ENCODE measurements at places on chromosomes 2 and 18.

GRCh38 chr2:128315829-128316776, 2.6 kb downstream of the HS6ST1 start:
- DNase-seq: peak; percentile 57

GRCh38 chr2:13682540-13683272, 949.8 kb upstream of the LRATD1 start:
- DNase-seq: no peak

- DNase-seq: no peak
These were observed 86.2 kb downstream of the SMIM21 start for GRCh38 chr18:75341267-75341666.

DNA sequence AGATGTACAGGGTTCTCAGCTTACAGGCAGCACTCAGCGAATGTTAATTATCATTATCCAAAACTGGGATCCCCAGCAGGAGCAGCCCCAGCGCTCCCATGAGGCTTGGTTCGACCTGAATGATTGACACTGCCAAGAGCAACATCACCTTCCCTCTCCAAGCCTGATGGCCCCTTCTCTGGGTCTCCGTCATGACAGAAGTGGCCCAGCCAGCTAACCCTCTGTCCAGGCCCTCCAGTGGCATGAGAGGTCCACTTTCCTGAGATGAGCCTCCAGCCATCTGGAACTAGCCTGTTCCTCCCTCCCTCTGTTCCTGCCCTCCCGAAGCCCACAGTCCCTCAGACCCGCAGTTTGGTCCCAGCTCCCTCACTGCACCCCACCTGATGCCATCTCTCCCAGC, 97.0 kb upstream of the RAB6C start:
- no peak for DNase-seq

- DNase-seq: no peak
These were observed at the start of gene SGPP2 for GRCh38 chr2:222424276-222424728. Gene SGPP2 (plus strand): TSS chr2:222424543. CDS start chr2:222424603, 60 bp downstream.

DNA sequence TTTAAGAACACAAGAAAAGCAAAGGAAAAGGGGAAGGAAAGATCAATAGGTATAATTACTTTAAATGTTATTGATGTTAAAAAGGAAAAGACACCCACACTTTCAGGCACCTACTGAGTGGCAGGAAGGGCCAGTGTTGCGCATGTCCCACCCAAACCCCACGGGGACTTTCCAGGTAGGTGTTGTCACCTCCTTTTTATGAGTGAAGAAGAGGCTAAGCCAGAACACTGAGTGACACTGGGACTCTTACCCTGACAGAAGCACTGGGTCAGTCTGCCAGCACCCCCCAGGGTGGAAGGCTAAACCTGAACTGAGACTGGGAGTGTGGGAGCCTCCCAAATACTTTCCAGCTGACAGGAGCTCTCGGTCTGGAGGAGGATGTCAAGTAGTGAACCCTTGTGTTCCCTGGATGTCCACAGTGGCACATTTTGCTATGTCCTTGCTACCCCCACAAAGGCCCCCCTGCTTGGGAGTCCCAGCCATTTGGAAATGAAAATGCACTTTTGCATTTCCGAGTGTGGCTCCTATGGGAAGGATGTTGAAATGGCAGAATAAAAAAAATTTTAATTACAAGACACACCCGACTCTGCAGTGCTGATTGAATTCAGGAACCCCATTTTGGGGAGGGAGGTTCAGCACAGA, 90.9 kb upstream of the SMAD2 start:
- no peak for DNase-seq

- DNase-seq: no peak
These were observed 161.1 kb downstream of the GFPT1 start for GRCh38 chr2:69225933-69226332.

GRCh38 chr18:73119574-73119973, 251.8 kb upstream of the NETO1 start:
- DNase-seq: no peak

DNA sequence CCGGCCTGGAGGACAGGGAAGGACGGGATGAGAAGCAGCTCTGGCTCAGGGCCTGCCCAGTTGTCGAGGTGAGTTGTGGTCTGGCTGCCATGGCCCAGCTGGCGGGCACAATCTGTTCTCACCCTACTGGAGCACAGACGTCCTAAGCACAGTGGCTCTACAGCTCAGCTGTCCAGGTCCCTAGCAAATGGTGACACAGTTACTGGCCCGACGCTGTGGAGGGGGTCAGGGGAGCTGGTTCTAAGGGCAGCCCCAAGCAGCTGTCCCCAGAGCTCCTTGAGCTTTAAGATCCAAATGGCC, 32.9 kb downstream of the KCNK3 start:
- DNase-seq: no peak

DNA sequence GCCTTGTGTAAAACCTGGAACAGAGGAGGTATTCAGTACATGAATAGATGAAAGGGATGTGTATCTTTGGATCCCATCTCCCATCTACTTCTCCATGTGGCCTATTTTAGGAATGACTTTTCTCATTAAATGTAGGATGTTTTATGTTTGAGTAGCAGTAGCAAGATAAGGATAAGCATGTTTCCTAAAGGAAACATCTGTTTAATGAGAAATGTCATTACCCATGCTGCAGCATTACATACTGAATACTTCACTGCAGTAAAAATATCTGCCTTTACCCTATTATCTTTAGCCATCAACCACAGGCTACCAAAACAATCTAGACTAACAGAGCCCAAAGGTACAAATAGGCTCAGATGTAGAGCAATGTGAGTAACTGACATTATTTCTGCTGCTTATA, 419.2 kb upstream of the CYRIA start:
- no peak for DNase-seq

DNA sequence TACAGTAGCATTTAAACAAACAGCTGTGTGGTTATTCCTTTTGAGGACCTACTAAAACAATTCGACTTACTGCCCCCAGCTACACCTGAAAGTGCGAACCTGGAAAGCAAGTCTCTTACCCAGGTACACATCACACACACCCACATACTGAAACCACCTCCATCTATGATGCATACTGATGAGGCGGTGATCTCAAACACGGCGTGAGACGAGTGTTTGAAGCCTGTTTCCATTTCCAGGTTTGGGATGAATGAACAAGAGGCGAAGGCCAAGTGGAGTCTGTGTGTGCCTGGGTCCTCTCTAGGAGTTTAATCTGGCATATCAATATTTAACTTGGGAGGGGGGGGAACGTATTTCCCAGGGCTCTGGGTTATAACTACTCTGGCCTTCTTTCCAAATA, 1.6 kb downstream of the TMEM185B start:
- peak; percentile 19 for DNase-seq

- no peak for DNase-seq
These were observed 157.1 kb downstream of the COL6A3 start for GRCh38 chr2:237256887-237257286.

GRCh38 chr2:44242904-44243303, 32.4 kb upstream of the SLC3A1 start:
- DNase-seq: no peak

- peak; percentile 17 for DNase-seq
These were observed 1.2 kb upstream of the ALPP start for GRCh38 chr2:232377319-232377718.

DNA sequence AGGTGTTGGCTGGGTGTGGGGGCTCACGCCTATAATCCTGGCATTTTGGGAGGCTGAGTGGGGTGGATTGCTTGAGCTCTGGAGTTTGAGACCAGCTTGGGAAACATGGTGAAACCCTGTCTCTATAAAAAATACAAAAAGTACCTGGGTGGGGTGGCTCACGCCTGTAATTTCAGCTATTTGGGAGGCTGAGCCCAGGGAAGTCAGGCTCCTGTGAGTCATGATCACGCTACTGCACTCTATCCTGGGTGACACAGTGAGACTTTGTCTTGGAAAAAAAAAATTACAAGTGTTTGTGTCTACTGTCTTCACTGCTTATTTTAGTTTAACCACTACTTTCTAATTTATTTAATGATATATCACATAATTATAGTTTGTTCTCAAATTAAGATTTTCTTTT, 62.7 kb upstream of the DOCK10 start:
- DNase-seq: no peak

- no peak for DNase-seq
These were observed 93.3 kb upstream of the EML6 start for GRCh38 chr2:54629914-54630857.

DNA sequence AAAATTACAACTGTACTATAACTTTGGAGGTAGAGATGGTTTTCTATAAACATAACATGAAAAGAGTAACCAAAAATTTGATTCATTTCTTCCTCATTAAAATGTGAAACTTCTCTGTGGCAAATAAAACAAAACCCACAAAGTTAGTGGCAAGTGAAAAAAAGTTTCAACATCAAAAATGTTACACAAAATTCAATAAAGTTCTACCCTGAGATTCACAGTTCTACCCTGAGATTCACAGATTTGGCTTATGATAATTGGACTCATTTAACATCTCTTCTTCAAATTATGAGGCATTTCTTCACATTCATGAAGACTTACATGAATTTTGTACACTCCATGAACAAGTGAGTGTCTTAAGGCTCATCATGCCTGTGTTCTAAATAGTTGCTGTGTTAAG, 51.0 kb downstream of the AAK1 start:
- DNase-seq: no peak

- DNase-seq: no peak
These were observed 61.0 kb downstream of the LPIN1 start for GRCh38 chr2:11807156-11808015.

DNA sequence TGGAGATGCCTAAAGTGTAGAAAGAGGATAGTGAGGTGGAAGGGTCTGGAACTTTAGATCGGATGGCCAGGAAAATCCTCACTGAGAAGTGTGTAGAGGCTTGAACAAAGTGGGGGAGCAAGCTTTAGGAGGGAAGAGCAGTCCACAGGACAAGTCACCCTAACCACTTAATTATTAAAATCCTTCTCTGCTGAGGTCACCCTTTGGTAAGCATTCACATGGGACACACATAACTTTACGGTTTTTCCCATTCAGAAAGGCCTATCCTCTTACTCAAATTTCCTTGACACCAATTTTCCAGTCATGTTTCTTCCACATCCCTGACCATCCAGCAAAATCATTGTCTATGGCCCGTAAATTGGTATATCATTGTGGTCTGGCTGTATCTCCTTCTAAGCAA, 31.0 kb upstream of the ZEB2 start:
- no peak for DNase-seq

- no peak for DNase-seq
These were observed 55.9 kb downstream of the PLA2R1 start for GRCh38 chr2:160006475-160006874.

DNA sequence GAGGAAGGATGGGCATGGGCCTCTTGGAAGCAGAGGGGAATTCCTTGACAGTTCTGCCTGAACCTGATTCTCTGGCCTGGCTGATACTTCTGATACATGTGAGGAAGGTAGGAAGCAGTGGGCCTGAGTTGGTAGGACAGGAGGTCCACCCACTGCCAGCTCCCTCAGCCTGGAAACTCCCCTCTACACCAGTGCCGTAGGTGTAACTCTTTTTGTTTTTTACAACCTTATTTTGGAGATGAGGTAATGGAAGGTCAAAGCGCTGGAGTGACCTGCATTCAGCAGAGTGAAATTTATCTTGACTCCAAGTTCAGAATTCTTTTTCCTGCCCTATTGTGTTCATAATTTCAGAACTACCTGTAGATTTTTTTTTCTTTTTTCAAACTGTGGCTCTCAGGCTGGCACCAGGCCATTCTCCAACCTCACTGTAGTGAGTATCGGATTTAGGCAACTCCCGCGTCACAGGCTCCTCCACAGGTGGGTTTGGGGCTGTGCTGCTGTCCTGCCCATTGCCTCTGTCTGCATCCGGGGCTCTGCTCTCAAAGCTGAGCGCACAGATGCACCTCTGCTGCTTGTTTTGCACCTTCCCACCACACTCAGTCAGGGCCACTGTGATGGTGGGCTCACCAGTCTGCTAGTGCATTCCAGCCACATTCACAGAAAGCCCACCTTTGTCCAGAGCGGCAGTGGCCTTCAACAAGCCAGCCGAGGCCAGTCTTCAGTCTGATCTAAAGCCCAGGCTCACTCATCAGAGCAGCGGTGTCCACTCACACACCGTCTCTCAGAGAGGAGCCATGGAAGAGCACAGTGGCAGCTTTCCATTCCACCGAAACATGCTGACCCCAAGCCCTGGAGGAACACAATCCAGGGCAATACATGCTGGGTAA, 87.2 kb downstream of the UXS1 start:
- no peak for DNase-seq

- no peak for DNase-seq
These were observed 18.7 kb upstream of the MAP4K3 start for GRCh38 chr2:39455826-39456225.

DNA sequence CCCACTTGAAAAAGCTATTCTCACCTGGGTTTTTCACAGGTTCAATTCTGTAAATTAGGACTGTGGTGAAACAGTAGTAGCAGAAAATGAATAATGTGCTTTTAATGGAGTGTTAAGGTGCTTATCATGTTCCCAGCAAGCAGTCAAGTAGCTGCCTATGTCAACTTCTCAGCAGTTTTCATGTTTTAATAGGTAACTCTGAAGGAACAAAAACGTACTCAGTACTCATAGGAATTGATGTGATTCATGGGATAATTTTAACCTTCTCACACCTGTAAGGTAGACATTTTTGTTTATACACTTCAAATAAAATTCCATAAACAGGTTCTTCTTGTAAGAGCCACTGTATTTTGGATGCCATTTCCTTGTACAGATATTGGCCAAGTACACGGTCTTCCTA, 801.6 kb downstream of the MBD2 start:
- DNase-seq: no peak

GRCh38 chr2:9398881-9399780, 24.2 kb downstream of the ITGB1BP1 start:
- DNase-seq: peak; percentile 81

GRCh38 chr2:54723996-54724559, 616 bp downstream of the EML6 start:
- no peak for DNase-seq

DNA sequence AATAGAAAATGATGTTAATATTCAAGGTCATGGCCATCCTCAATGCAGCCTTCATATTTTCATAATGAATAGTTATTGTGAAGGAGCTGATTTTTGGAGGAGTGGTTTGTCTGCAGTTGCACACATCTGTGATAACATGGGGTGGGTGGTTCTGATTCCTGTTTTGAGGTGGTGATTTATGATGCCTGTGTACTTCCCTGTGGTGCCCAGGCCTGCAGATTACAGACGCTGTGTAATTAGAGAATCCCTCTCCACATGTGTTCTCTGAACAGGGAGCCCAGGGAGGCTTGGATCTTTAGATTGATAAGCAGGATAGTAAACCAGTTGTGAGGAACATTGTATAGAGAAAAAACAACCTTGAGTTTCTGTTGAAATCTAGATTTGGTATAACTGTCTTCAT, 117.5 kb downstream of the AGAP1 start:
- no peak for DNase-seq

- no peak for DNase-seq
These were observed 3.8 kb upstream of the TMEM131 start for GRCh38 chr2:97999536-97999935.

GRCh38 chr18:23306822-23307221, 146.3 kb upstream of the RIOK3 start:
- no peak for DNase-seq

GRCh38 chr2:189146553-189146952, 33.0 kb downstream of the COL5A2 start:
- DNase-seq: no peak

GRCh38 chr2:133609664-133610063, 41.4 kb upstream of the NCKAP5 start:
- no peak for DNase-seq

Data from sciatic nerve (tissue), 2 donors.